Effector CD4-positive, alpha-beta T cell (primary cell): ENCODE measurements at places on chromosomes 2 and 18.

DNA sequence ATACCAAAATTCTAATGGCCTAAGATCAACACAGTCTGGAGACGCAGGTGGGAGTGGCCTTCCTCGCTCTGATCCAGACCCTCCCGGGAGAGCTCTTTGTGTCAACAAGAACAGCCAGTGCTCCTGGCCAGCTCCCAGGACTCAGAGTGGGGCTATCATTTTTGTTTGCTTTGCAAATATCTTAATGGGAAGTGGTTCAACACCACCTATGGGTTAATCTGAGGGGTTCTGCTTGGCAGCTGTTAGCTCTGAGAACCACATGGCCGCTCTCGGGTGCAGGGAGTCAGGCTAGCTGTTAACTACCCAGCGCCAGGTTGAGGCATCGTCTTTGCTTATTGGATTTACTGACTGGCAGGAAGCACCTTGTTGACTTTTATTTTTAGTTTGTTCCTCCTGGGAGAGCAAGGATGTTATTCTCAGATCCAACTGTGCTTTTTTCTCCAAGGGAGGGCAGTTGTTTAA, 184.8 kb upstream of the SP5 start:
- no peak for DNase-seq

GRCh38 chr2:172970660-172971059, 105.0 kb upstream of the MAP3K20 start:
- peak; percentile 14 for DNase-seq

GRCh38 chr2:66874411-66874810, 439.5 kb downstream of the MEIS1 start:
- DNase-seq, result no peak

DNA sequence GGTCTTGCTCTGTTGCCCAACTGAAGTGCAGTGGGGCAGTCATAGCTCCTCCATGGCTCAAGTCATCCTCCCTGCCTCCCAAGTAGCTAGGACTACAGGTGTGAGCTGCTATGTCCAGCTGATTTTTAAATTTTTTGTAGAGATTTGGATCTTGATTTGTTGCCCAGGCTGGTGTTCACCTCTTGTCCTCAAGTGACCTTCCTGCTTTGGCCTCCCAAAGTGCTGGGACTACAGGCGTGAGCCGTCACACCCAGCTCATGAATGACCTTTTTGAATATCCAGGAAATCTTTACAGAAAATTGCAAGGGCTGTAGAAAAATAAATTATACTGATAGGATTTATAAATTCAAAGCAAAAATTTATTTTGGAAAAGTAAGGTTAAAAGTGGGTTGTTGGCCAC, 17.4 kb downstream of the ACTR3 start:
- no peak for DNase-seq

GRCh38 chr18:37588289-37588688, 22.7 kb upstream of the CELF4 start:
- DNase-seq, result no peak

DNA sequence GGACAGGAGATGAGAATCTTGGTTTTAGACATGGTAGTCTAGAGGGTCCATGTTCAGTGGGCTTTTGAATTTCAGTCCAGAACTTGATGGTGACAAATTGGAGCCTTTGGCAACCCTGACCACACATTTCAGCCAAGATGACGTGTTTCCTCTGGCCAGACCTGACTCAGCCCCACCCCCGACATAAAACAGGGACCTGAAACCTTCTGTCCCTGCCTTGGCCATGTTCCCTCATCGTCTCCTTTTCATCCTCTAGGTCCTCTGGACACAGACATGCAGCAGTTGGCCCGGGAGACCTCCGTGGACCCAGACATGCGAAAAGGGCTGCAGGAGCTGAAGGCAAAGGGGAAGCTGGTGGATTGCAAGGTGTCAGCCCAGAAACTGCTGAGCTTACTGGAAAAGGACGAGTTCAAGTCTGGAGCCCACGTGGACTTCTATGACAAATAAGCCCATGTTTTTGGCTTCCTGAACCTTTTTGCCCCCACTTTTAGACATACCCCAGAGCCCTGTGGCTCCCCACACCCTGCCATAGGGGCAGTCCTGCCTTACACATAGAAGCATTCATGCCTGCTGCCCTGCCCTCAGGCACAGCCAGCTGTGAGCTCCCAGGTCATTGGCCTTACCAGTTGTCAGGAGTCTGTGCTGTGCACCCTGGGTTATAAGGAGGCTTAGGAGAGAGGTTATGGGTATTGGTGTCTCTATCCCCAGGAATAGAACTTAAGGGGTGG, 4.0 kb downstream of the SPR start:
- DNase-seq, result no peak

GRCh38 chr2:127479219-127479825, 47.0 kb downstream of the IWS1 start:
- DNase-seq, result no peak

GRCh38 chr2:88248280-88248828, 78.2 kb downstream of the THNSL2 start:
- no peak for DNase-seq

- DNase-seq, result peak; percentile 4
Observed at GRCh38 chr2:7672027-7672684, 754.9 kb downstream of the RNF144A start.

DNA sequence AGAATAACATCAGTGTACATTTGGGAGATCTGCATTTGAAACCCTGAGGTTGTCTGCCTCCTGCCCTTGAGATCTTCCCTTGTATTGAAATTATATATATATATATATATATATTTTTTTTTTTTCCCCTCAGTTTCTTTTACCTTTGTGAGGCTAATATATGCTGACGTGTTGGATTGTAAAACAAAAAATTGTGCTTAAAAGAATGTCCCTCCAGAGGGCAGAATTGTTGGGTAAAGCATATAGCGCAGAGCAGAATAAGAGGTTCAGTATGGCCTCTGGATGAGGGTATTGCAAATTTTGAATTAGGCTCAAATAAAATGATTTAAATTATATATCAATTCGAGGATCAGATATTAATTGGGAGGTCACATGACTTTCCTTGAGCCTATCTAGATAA, 12.4 kb downstream of the NABP1 start:
- DNase-seq, result no peak

DNA sequence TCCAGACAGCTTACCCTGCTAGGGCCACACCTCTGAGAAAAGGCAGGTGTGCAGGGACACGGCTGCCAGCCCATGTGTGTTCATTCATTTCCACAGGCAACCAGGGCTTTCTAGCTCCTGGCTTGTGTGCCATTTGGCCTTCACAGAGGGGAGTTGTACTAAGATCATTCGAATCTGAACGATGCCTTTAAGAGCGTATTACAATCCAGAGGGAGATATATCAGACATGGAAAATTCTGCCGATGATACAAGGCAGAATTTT, 64.2 kb upstream of the OTOF start:
- no peak for DNase-seq

GRCh38 chr18:79528846-79529245, 133.1 kb downstream of the NFATC1 start:
- peak; percentile 67 for DNase-seq

DNA sequence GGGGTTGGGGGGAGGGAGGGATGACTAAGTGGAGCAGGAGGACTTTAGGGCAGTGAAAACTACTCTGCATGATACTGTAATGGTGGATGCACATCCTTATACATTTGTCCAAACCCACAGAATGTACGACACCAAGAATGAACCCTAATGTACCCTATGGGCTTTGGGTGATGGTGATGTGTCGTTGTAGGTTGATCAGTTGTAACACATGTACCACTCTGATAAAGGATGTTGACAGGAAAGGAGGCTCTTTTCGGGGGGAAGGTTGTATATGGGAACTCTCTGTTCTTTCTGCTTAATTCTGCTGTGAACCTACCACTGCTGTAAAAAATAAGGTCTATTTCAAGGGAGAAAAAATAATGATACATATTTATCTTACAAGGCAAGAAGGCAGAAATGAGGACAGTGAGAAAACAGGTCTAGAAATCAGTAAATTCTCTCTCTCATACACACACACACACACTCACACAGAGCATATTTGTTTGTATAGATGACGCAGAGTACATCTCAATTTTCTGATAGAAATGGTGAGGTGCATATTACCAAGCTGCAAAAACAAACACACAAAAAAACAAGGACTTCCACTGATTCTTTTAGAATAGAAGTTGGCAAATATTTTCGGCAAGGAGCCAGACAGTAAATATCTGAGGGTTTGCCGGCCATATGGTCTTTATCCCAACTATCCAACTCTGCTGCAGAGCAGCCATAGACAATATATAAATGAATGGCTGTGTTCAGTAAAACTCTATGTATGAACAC, 20.2 kb downstream of the FAM124B start:
- no peak for DNase-seq

- no peak for DNase-seq
Observed at GRCh38 chr2:28809927-28810326, 707 bp upstream of the SPDYA start.

GRCh38 chr18:55236150-55236931, 277.1 kb upstream of the CCDC68 start:
- DNase-seq, result no peak

- DNase-seq, result no peak
Observed at GRCh38 chr2:20052229-20052851, 912 bp upstream of the LAPTM4A start.

DNA sequence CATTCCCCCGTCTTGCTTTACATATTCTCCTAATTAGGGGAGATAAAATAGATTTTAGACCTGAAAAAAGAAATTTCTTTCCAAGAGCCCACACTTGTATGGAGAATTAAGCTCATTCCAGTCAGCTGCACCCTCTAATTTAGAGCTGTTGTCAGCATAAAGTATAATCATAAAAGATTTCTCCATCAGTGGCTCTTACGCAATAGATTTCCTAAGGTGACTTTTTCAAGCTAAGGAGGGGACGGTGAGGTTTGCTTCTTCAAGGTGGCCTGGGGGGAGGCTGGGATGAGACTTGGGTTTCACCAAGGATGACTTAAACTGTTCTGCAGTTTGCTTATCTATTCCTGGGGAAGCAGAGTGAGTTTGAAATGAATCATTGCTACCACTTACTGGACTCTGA, 426.2 kb downstream of the NBAS start:
- DNase-seq, result no peak
